ENCODE measurements at places on chromosomes 3 and 15.
A peak's percentile ranks its signal among the peaks of the same experiment; 100 is the strongest.

GRCh38 chr15:56236197-56236596 lies 7.5 kb downstream of the RFX7 start:
- DNase-seq: no peak

DNA sequence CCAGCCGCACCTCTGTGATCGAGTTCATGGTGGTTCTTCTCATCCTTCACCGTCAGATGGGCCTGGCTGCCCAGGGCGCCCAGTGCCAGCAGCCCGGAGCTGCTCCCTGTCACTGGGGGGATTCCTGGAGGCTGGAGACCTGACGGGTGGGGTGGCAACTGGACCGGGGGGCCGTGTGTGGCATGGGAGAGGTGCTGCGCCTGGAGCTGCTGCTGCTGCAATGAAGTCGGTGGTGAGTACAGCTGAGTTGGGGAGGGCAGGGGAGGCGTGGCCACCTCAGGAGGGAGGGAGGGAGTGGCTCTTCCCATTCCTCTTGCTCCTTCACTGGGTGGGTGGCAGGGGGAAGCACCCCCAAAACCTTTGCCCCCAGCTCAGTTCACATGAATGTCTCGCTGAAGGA lies 31.7 kb downstream of the TLE3 start:
- no peak for DNase-seq

DNA sequence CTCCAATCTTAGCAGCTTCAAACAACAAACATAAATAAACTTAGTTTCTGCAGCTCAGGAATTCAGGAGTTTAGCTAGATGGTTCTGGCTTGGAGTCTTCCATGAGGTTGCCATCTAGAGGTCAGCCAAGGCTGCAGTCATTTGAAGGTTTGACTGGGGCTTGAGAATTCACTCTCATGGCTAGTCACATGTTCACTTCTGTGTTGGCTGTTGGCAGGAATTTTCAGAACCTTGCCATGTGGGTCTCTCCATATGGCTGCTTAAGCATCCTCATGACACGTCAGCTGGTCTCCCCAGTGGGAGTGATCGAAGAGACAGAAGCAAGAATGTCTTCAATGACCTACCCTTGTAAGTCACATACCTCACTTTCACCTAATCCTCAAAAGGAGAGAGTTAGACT lies 269.2 kb upstream of the CNTN3 start:
- DNase-seq: peak; percentile 5

GRCh38 chr3:60867200-60867599 lies 384.1 kb downstream of the FHIT start:
- no peak for DNase-seq

- no peak for DNase-seq
Measured at GRCh38 chr3:98326945-98327344, 26.7 kb upstream of the OR5K4 start.
